ENCODE measurements at places on chromosomes 12 and 14.

DNA sequence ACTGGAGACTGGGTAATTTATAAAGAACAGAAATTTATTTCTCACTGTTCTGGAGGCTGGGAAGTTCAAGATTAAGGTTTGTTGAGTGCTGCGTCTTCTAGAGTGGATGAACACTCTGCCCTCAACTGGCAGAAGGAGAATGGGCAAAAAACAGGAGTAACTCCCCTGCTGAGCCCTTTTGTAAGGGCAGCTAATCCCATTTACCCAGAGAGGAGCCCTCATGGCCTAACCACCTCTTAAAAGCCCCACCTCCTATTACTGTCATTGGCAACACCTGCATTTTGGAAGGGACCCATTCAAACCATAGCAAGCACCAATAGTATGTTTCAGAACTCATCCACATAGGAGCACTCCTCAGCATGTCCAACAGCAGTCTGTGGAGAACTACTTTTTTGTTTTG is 47.4 kb downstream of the BORCS5 start:
- DNase-seq: no peak

GRCh38 chr12:24491968-24492367 is 456.9 kb downstream of the BCAT1 start:
- no peak for DNase-seq

DNA sequence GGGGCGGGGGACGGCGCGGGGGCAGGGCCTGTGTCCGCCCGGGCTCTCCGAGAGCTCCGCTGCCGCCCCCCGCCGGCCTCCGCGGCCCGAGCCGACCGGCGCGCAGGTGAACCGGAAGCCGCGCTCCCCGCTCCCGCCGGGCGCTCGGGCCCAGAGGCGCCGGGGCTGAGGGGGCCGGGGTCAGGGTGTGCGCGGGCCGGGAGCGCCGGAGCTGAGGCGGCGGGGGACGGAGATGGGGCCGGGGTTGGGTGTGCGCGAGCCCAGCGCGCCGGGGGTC is 431 bp downstream of the HIP1R start:
- no peak for DNase-seq

DNA sequence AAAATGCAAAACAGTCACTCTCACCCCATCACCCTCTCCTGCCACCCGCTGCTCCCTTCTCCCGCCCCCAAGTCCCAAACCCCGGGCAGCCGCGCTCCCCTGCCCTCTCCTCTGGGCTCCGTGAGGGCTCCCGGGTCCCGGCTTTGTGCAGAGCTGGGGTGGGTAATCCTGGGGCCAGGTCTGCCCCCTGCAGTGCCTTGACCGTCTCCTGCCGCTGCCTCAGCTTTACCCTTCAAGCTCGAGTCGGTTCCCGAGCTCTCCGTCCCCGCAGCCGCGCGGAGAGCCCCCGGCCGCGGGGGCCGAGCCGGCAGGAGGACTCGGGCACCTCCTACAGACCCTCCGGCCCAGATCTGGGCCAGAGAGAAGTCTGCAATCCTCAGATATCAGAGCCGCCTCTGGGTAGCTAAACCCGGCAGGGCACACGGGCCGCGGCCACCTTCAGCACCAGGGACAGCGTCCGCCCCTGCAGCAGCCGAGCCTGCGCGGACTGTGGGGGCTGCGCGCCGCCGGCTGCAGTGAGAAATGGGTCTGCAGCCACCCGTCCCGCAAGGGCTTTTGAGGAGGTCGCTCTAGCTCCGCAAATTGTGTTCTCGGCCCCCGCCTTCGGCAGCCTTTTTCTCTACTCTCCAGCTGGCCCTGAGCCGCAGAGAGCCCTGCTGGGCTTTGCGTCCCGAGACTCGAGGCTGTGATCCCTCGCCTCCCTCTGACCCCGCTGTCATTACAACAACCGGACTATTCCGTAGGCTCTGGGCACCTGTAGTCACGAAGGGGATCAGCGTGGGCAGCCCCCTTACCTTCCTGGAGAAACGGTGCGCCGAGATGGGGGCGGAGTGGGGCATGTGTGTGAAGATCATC is 1.2 kb downstream of the PRMT8 start:
- DNase-seq: peak; percentile 32

GRCh38 chr12:49296034-49296835 is 1.3 kb downstream of the PRPH start:
- DNase-seq: peak; percentile 53

GRCh38 chr12:59119676-59120075 is 199.4 kb upstream of the LRIG3 start:
- DNase-seq: no peak

GRCh38 chr12:84810611-84811010 is 102.0 kb downstream of the SLC6A15 start:
- DNase-seq: no peak

GRCh38 chr12:50066402-50066801 is 9.0 kb downstream of the ASIC1 start:
- DNase-seq: no peak

GRCh38 chr12:89067421-89068187 is 284.7 kb downstream of the DUSP6 start:
- DNase-seq: no peak

GRCh38 chr12:3750616-3751015 is 2.3 kb downstream of the CRACR2A start:
- no peak for DNase-seq

- no peak for DNase-seq
Observed at GRCh38 chr14:47207617-47208016, 467.8 kb downstream of the MDGA2 start.

- DNase-seq: no peak
Observed at GRCh38 chr12:124162151-124163110, 132.5 kb upstream of the RFLNA start.

DNA sequence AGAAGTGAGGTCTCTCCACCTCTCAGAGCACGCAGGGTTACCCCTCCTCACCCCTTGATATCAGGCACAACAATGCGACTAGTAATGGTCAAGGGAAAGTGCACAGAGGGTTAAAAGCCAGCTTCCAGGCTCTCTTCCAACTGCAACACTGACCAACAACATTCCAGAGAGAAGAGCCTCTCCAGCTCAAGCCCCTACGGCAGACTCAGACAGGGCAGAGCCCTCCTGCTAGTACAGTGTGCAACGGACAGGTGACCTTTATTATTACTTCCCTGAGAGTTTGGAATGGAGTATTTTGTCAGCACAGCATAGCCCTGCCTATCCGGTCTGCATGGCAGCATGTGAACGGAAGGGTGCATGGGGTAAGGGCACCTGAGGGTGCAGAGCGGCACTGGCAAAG is 73.0 kb downstream of the PTPN21 start:
- DNase-seq: no peak

DNA sequence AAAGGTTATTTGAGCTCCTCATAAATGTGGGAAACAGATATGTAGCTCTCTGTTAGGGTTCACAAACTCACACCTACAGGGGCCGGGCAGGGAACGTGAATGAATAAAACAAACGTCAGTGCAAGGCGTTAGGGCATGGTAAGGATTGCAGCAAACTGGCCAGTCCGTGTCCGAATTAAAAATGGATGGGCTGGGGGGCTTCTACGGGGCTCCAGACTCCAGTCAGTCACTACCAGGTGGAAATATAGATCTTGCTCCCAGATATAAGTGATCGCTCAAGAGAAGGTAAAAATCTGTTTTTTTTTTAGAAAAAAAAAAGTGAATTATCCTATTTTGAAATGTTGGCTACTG is 333.1 kb downstream of the MED13L start:
- DNase-seq: no peak

GRCh38 chr12:108181095-108181454 is 52.0 kb downstream of the WSCD2 start:
- DNase-seq: no peak

- DNase-seq: no peak
Observed at GRCh38 chr14:59482541-59483331, 1.5 kb downstream of the L3HYPDH start.

DNA sequence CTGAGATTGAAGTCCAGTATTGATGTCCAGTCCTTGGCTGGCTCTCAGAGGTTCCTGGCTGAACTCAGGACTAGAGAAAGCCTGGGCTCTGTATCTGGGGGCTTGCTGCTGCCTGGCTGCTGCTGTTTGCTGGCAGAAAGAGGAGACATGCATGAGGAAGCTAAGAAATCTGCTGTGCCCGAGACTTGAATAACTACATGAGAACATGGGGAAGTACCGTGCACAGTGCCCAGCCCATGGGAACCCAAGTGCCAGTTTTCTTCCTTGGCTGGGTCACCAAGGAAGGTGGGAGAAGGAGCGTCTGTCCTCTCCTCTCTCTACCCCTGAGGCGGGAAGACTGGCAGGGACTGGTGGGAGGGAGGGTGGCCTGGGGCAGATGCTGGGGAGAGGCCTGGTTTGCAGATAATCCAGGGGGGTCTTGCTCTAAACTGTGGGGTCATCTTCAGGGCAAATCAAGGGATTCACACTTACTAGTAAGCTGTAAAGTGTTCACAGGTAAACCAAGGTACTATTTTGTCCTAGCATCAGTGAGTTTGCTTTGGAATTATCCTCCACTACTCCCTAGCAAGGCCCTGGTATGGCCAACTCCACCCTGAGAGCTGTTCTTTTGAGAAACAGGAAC is 13.8 kb upstream of the ZFP36L1 start:
- DNase-seq: no peak

DNA sequence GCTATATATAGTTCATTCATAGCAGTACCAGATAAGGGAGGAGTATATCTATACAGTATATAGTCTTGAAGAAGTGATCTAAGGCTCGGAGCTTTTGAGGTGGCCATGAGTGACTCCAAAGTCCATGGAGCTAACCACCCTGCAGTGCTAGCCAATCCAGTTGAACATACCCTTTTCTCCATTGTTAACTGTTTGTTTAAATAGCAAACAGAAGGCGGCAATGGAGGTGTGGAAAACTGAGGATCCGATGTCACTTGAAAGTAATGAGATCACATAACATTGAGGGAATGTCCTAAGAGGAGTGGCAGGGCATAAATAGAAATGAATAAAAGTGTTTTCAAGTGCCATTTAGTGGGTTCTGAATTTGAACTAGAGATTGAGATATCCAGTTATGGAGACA is 12.4 kb upstream of the SNAPC1 start:
- DNase-seq: no peak

GRCh38 chr12:11839091-11839641 is 189.7 kb downstream of the ETV6 start:
- DNase-seq: no peak

DNA sequence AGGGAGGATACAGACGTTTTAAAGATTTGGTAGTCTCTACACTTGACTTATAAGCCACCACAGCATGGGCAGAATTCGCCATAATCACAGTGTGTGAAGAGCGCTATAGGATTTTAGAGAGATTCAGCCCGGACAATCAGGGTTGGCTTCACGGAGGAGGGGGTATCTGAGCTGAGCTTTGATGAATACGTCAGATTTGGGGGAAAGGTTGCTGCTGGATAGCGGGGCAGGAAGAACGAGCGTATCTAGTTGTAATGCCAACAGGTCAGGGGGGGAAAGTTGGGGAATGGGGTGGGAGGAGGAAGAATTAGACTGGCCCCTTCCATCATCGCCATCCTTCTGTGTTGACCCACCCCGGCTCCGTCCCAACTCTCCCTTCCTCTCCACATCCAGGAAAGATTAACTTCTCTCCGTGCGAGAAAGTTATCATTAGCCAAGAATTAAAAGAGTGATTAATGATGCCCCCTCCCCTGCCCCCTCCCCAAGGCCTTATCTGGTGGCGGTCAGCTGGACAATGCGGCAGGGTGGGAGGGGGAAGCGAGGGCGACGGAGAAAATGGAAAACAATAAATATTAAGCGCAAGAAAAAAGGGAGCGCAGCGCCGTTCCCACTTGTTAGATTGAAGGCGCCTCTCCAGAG is 13.5 kb upstream of the GPATCH2L start:
- DNase-seq: no peak

DNA sequence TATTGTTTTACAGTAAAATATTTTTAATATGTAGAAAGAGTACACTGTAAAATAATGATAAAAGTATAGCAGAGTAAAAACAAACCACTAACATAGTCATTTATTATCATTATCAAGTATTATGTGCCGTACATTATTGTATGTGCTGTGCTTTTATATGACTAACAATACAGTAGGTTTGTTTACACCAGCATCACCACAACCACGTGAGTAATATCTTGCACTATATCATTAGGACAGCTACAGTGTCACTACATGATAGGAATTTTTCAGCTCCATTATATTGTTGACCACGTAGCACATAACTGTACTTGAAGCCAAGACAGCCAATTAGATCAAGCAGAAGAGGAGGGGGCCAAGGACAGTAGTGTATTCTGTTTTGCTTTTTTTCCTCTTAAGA is 415.4 kb downstream of the RAD51B start:
- no peak for DNase-seq

DNA sequence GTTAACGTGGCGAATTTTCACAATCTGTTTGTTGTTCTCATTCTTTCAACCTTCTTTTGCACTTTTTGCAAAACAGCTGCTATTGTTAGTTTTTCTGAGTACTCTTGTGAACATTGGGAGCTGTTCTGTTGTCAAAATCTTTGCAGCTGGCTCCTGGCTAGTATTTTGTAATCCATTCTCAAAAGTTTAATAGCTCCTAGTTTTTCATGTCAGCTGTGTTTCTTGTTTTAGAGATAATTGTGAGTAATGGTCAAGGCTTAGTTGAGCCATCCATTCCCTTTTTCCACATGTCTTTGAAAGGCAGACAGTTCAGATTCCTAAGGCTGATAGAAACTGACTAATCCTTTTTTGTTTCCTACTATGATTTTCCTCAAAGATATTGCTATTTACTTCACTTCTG is 39.1 kb upstream of the CRADD start:
- DNase-seq: no peak

All from stimulated activated CD4-positive, alpha-beta T cell treated with anti-CD3 and anti-CD28 coated beads, Interleukin-1b, Interleukin-23, amount 100 ng/mL, for 4 hours (primary cell).